ENCODE measurements at places on chromosomes 5 and 9.

DNA sequence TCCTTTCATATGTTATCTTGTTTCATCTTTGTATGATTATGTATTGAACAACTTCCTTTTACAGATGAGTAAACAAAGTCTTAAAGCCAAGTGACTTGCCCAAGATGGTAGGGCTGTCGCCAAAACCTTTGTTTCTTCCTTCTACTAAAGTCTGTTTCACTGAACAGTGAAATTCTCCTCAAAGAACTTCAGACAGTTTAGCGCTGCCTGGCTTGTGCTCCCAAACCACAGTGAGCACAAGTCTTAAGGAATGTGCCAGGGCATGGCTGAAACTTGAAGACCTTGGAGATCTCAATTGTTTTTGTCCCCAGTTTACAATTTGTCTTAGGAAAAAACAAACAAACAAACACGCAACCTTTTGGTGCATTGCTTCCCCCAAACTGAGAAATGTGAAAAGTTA, 273.5 kb downstream of the CRB2 start:
- no peak for DNase-seq

DNA sequence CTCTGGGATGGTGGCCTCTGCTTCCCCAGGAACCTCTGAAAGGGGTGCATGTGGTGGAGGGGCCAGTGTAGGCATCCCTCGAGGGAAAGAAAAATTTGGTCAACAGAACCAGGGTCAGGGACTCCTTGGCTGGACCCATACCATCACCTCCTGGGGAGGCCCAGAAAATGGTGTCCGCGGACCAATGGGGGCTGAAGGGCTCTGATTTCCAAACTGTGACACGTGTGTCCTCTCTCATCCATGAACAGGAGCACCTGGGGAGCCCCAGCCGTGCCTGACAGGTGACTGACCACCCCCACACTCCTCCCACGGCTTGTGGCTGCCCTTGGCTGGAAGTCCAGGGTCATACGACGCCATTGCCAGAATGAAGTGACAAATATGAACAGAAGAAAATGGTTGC, 3.9 kb downstream of the FCN2 start:
- no peak for DNase-seq

- DNase-seq: no peak
Measured at GRCh38 chr5:170256571-170256970, 23.8 kb downstream of the C5orf58 start.

DNA sequence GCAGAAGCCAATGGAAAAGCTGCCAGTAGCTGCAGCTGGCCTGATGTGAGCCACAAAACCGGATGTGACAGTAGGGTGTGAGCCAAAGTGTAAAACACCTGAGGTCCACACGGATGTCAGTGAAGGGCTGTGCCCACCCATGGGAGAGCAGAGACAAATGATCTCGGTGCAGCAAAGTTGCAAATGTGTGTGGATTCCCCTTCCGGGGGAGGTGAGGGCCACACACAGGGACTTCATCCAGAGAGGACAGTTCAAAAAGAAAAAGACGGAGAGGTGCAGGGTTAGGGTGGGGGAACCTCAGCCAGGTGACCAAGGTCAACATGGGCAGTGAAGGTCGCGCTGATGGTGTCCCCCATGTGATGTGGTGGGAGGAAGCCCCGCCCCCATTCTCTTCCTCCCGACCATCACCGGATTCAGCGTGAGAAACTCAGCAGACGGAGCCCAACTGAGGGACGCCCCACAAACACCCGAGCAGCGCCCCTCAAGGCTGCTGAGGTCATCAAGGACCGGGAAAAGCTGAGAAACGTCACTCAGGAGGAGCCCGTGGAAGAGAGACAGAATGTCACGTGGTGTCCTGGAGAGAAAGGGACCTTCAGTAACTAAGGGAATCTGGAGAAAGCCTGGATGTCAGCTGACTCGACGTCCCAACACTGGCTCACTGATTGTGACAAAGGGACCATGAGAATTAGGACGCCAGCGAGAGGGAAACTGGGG, 11.4 kb upstream of the PTGDS start:
- no peak for DNase-seq

- DNase-seq: peak; percentile 53
Measured at GRCh38 chr9:33159777-33160127, 7.4 kb downstream of the B4GALT1 start.

DNA sequence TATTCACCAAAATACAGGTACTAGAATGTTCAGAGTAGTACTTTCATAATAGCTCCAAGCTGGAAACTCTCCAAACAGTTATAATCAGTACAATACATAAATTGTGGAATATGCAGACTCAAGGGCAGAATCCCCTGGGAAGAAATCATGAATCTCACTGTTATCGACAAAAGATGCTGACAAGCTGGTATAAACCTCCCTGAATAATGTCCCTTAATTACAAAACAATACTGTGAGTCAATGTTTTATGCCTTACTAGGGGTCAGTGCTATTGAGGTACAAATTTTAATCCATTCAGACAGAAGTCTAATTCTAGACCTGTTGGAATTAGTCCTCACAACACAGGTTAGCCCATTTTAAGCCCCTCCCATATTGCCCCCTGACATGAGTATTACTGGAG, 532.3 kb downstream of the DTWD2 start:
- no peak for DNase-seq

DNA sequence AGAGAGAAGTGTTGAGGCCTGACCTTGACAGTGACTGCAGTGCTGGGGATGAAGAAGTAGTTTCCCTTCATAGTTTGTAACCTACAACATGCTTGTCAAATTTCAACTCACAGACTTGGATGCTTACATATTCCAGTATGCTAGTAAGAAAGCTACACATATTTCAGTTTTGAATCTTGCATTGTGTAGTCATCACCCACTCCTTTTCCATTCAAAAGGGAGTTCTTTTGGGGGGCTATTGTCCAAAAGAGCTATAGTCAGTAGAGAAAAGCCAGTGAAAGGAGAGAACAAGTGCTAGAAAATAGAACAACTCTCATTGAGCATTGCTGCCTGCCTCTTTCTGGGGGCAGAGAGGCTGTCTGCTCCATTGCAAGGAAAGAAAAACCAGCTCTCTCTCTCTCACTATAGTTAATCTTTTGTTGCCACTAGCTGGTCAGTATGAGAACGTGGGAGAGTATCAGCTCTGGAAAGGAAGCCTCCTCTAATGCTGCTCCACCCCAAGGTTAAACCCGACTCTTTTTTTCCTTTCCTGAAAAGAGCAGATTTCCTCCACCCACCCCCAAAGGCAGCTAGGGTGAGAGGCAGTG, 7.3 kb downstream of the ASTN2 start:
- no peak for DNase-seq

DNA sequence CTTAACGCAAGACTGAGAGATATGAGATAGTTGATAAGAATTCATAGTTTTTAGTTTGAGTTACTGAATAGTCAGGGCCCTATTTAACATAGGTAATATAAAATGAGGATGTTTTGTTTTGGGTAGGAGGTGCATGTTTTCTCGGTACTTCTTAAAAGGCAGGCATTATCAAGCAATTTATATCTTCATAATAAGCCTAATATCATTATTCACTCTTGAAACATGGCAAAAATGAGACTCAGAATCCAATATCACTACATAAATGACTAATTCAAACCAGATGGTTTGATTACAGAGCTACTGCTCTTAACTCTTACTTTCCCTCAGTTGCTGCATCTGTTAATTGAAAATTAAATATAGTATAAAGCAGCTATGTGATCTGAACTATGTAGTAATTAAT, 2038.7 kb downstream of the EFNA5 start:
- no peak for DNase-seq

GRCh38 chr5:23675456-23675855, 168.0 kb downstream of the PRDM9 start:
- no peak for DNase-seq

GRCh38 chr9:95507464-95508241, 9.1 kb downstream of the PTCH1 start:
- DNase-seq: peak; percentile 16

GRCh38 chr9:117083559-117083958, 331.3 kb downstream of the ASTN2 start:
- no peak for DNase-seq

- DNase-seq: no peak
Measured at GRCh38 chr5:73448463-73449136, at the start of gene FOXD1. TSS of gene FOXD1 (minus strand) at chr5:73448777. CDS start at chr5:73448362, 415 bp downstream.

GRCh38 chr5:153571162-153571561, 80.7 kb downstream of the GRIA1 start:
- DNase-seq: no peak

- no peak for DNase-seq
Measured at GRCh38 chr9:130138791-130139190, 33.4 kb upstream of the NCS1 start.

GRCh38 chr9:130341839-130342713, 76.5 kb downstream of the HMCN2 start:
- DNase-seq: no peak

GRCh38 chr5:104431981-104432380, 869.4 kb upstream of the NUDT12 start:
- DNase-seq: no peak

DNA sequence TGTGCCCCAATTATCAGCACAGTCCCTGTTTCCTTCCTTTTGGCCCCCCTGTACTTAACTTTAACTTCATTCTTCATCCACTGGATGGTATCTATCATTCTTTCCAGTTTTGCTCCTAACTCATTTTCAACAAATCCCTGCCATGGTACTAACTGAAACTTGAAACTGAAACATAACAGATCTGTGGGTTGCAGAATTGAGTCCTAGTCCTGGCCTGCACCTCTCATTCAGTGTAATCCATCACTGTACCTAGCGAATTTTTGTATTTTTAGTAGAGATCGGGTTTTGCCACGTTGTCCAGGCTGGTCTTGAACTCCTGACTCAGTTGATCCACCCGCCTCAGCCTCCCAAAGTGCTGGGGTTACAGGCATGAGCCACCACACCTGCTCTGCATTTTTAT, 15.3 kb upstream of the PIK3R1 start:
- DNase-seq: no peak

GRCh38 chr9:110768886-110769285, 100.3 kb downstream of the MUSK start:
- DNase-seq: no peak

DNA sequence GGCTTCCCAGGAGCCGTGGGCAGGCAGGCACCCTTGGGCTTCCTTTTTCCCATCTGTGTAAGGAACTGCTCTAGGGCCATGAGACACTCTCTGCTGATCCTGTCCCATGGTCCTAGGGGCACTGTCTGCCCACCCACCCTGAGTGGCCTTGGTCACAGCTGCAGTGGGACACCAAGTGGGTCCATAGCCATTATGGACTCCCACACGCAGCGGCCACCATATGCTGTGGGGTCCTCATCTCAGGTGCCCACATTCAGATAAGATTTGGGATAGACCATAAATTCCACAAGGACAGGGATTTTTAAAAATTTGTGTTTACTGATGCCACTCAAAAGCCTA, 180.8 kb downstream of the AUH start:
- no peak for DNase-seq

DNA sequence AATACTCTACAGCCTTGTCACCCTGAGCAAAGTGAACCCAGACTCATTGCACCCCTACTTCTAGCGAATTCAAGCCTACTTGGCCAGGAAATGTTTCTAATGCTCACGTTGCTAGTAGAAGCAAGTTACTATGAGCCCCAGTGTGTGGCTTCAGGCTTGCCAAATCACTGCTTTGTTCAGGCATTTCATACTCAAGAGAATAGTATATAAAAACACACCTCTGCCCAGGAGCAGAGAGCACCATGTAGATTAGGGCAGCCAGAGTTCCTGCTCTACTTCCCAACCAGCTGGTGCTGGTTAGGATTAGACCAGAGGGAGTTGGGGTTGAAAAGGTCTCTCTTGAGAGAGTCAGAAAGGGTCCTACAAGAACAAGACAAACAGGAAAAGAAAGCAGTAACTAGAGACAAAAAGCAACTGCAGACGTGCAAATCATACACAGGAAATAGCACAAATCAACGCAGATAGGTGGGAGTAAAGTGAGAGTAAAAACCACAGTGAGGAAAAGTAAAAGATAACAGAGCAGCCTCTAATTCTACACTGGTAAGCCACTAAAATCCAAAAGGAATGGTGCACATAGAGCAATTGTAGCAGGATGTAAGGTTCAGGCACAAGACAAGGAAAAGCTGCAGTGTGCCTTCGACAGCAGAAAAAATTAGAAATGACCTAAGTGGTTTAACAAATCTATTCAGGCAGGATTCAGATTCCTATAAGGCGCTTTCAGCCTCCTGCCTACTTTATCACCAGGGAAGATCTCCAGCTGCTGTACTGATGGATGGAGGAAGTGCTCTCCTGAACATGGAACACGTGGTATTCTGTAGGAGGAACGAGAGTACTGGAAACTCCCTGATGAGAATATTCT, 49.6 kb upstream of the KIF2A start:
- DNase-seq: no peak

DNA sequence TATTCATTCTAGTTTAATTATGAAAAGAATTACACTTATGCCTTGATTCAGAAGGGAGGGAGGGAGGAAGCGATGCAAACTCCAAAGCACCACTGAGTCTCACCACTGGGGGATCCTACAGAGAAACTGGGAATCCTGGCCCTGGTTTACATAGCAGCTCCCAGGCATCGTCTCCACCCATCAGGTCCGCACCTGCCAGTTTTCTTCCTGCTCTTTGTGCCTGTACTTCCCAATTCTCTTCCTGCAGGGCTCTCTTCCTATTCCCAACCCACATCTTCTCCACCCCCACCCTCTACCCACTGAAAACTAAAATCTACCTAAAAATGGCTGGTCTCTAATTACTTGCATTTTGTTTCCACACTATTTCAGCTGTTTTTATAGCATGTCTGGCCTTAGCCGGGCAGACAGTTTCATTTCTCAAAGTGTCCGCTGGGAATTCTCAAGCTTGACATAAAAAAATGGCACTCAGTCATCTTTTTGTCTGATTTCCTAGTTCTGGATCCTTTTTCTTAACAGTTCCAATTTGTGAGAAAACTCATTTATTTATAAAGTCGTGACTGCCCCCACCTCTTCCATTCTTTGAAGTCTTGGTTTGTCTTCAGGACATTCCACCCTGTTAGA, 1.6 kb upstream of the TNIP1 start:
- no peak for DNase-seq

- DNase-seq: no peak
Measured at GRCh38 chr5:115895821-115896220, 54.1 kb downstream of the AP3S1 start.

- DNase-seq: no peak
Measured at GRCh38 chr9:97845130-97845529, 7.9 kb upstream of the FOXE1 start.

GRCh38 chr5:54388409-54388808, 67.1 kb upstream of the HSPB3 start:
- DNase-seq: no peak

- no peak for DNase-seq
Measured at GRCh38 chr5:71925608-71926091, 181.6 kb upstream of the MAP1B start.

- no peak for DNase-seq
Measured at GRCh38 chr5:88660264-88660946, 222.6 kb downstream of the MEF2C start.

- DNase-seq: no peak
Measured at GRCh38 chr5:145922059-145922458, 14.3 kb upstream of the SH3RF2 start.

GRCh38 chr9:13805546-13805945, 508.4 kb downstream of the NFIB start:
- no peak for DNase-seq

GRCh38 chr9:134534661-134535080, 106.9 kb upstream of the COL5A1 start:
- no peak for DNase-seq
